Activated T-helper 2 cell treated with anti-CD3 and anti-CD28 coated beads, Interferon-gamma antibody, Interleukin-2, Interleukin-4, amounts not matched to agents 10 μg/mL and 5 μg/mL and 100 μg/mL, durations not matched to agents 14 hours and 24 hours and 36 hours (primary cell): ENCODE measurements at places on chromosomes 16 and 17. TPM values are rescaled to one million over a fixed set of nuclear protein-coding genes. Genes with fewer than 3 reads are reported as not detected.

The HBM gene
- not detected in 2 replicates for total RNA-seq

DNA sequence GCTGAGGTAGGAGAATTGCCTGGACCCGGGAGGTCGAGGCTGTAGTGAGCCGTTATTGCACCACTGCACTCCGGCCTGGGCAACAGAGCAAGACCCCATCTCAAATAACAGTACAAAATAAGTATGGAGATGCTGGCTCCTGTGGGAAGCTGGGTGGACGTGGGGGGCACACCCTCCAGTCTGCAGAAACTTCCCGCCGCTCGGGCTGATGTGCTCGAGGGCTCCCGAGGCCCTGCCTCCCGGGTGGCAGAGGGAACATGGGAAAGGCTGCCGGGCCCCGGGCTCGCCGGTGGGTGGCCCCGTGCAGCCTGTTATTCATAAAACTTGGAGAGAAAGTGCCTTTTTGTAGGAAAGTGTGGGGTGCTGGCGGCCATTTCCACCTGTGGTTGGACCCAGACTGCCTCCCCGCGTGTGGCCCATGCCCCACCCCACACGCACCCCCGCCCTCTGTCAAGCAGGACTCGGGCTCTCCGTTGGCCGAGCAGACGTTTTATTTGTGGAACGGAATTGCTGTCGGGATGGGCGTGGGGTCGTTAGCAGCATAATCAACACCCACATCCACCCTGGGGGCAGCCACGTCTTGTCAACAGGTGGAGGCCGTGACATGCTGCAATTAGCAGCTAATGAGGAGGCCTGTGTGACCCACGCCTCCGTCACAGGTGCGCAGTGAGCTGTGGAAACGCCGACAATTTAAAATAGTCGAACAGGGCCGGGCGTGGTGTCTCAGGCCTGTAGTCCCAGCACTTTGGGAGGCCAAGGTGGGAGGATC lies 7.4 kb upstream of the CIAO3 start:
- H3K27me3 ChIP-seq = no peaks in the 10 kb centered on the region
- H3K4me1 ChIP-seq = no peaks in the 10 kb centered on the region
- no peak overlapping the region for H3K4me3 ChIP-seq
- H3K27ac ChIP-seq = no peak overlapping the region

GRCh38 chr17:63533433-63534077 lies 10.4 kb downstream of the KCNH6 start:
- H3K27me3 ChIP-seq = peaks cover 10% of the 10 kb centered on the region
- H3K4me1 ChIP-seq = no peaks in the 10 kb centered on the region
- no peaks in the 10 kb centered on the region for H3K36me3 ChIP-seq
- no peak overlapping the region for H3K4me3 ChIP-seq

GRCh38 chr16:23700093-23700492 lies 12.9 kb downstream of the ERN2 start:
- H3K27ac ChIP-seq = no peak overlapping the region
- H3K4me3 ChIP-seq = no peak overlapping the region
- no peaks in the 10 kb centered on the region for H3K4me1 ChIP-seq
- DNase-seq = no peak
- peaks cover 2% of the 10 kb centered on the region for H3K27me3 ChIP-seq

DNA sequence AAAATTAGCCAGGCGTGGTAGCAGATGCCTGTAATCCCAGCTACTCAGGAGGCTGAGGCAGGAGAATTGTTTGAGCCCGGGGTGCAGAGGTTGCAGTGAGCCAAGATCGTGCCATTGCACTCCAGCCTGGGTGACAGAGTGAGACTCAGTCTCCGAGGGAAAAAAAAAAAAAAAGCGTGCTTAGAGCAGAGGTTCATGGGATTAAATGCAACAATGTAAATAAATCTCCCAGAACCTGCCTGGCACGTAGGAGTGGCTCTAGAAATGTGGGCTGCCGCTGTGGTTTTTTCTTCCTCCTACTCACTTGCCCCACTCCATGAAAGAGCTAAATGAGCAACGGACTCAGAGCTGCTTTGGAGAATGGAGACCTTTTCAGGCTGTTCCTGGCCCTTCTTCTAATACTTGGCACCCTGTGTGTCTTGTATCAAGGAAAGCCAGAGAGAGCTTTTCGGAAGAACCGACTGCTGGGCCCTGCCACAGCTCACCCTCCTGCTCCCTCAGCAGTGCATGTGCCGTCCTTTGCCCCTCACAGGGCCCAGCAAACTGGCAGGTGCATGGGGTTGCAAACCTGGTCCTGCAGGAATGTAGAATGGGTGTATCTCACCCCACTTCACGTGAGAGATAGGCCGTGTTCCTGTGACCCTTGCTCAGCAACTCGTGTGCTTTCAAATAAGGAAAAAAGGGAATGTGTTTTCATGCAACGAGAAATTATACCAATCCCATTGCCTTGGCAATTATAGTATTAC lies 52.0 kb downstream of the LDHD start:
- peaks cover 6% of the 10 kb centered on the region for H3K36me3 ChIP-seq
- no peaks in the 10 kb centered on the region for H3K27me3 ChIP-seq
- peak overlapping the region; percentile 63 for H3K4me3 ChIP-seq

GRCh38 chr17:7856011-7856810 lies 1.1 kb downstream of the NAA38 start:
- peaks cover 27% of the 10 kb centered on the region for H3K4me1 ChIP-seq
- H3K4me3 ChIP-seq = no peak overlapping the region
- peaks cover 47% of the 10 kb centered on the region for H3K36me3 ChIP-seq
- no peak for DNase-seq
- no peak overlapping the region for H3K27ac ChIP-seq

GRCh38 chr16:48536614-48537200 lies 73.3 kb downstream of the N4BP1 start:
- no peaks in the 10 kb centered on the region for H3K27me3 ChIP-seq
- H3K36me3 ChIP-seq = peaks cover 23% of the 10 kb centered on the region
- H3K4me3 ChIP-seq = no peak overlapping the region
- peak overlapping the region; percentile 18 for H3K27ac ChIP-seq
